ENCODE measurements at places on chromosomes 12 and 14. TPM values are rescaled to one million over a fixed set of nuclear protein-coding genes. Genes with fewer than 3 reads are reported as not detected.

Gene INHBC
- not detected for total RNA-seq

Gene PAX9
- total RNA-seq, result not detected

Gene LUM
- total RNA-seq, result 1,443 TPM

Gene TCHP
- total RNA-seq, result 8.3 TPM

Gene TTC6
- not detected for total RNA-seq

Gene SLCO1B1
- total RNA-seq, result not detected

Gene SYNDIG1L
- not detected for total RNA-seq

Gene OR10A7
- total RNA-seq, result not detected

Gene KRT83
- not detected for total RNA-seq

Gene OASL
- total RNA-seq, result 0.49 TPM

Gene FGF6
- not detected for total RNA-seq

Gene C12orf50
- total RNA-seq, result not detected

Gene IFNG-AS1
- not detected for total RNA-seq

Gene PSMD9
- 60.0 TPM for total RNA-seq

Gene CSRP2
- 26.2 TPM for total RNA-seq

Gene GARIN6
- total RNA-seq, result not detected

Gene METTL25
- 17.0 TPM for total RNA-seq

Gene BMP4
- total RNA-seq, result 5.0 TPM

Gene TPCN1
- total RNA-seq, result 45.9 TPM

Gene NAV3
- total RNA-seq, result 88.6 TPM

Gene NTN4
- 19.6 TPM for total RNA-seq

Gene NACA
- total RNA-seq, result 627 TPM

Gene RAB2B
- 32.2 TPM for total RNA-seq

Gene STAC3
- not detected for total RNA-seq

Gene LALBA
- not detected for total RNA-seq

Gene RNASE1
- not detected for total RNA-seq

Gene FZD10
- not detected for total RNA-seq

Gene SMIM41
- 0.24 TPM for total RNA-seq

Gene GPR84
- total RNA-seq, result 0.16 TPM

Gene DNAH10
- 0.81 TPM for total RNA-seq

Gene KIF26A
- total RNA-seq, result 1.5 TPM

Gene SDS
- not detected for total RNA-seq

Gene TAS2R42
- total RNA-seq, result not detected

Gene KLRC2
- not detected for total RNA-seq

Gene CISTR
- not detected for total RNA-seq

Gene KRT75
- not detected for total RNA-seq

Gene GTF2H3
- 34.0 TPM for total RNA-seq

Gene MYF6
- total RNA-seq, result not detected

Gene C12orf56
- total RNA-seq, result 0.49 TPM

Gene TMEM52B
- total RNA-seq, result not detected

Gene CMA1
- total RNA-seq, result not detected

Gene MIP
- total RNA-seq, result 0.32 TPM

Gene PDE6H
- total RNA-seq, result not detected

Gene SDR9C7
- not detected for total RNA-seq

Gene HOXC6
- total RNA-seq, result not detected

Gene ADAMTS20
- 0.12 TPM for total RNA-seq

Gene KLRF1
- 0.16 TPM for total RNA-seq

Data from hair follicle dermal papilla cell (primary cell).